ENCODE measurements at places on chromosomes 6 and 20. TPM values are rescaled to one million over a fixed set of nuclear protein-coding genes. Genes with fewer than 3 reads are reported as not detected.

Gene CDK19
- 34.8 TPM for polyA plus RNA-seq

Gene PCK1
- polyA plus RNA-seq: 0.32 TPM

- DNase-seq: no peak
These were observed 383.9 kb downstream of the PLCB1 start for GRCh38 chr20:8515810-8516435.

Gene VPS52
- polyA plus RNA-seq: 86.6 TPM

Gene NRM
- 55.1 TPM for polyA plus RNA-seq

DNA sequence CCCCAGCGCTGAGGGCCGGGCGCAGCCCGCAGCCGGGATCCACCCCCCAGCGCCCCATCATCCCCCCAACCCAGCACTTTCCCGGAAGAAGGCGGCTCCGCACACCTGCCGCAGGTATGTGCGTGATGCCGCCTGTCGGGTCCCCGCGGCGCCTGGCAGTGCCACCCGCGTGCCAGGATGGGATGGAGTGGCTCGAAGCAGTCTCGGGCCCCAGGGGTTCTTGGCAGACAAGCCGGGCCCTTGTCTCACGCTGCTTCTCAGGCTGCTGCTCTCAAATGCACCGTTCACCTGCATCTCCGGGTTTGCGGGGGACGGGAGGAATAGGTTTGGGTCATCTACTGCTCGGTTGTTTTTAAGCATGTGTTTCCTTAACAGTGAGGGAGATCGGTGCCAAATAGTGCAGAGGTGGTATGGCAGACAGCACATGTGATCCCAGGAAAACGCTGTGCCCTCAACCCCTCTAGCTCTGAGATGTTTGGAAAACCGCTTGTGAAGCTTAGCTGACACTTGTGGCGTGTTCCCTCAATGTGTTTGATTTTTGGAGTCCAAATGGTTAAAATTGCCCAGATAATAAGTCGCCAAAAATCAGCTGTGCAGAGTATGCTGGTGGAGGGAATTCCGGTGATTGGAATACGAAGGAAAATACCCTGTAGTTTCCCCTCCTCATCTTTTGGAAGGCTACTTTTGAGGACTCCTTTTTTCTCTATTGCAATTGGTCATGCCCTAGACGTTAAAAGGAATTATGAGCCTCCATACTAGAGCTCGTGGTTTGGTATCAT is 926 bp downstream of the MYLIP start:
- peak; percentile 28 for DNase-seq

Gene WFDC2
- polyA plus RNA-seq: 29.7 TPM

GRCh38 chr20:48277266-48277665 is 492.0 kb upstream of the SULF2 start:
- DNase-seq: no peak

DNA sequence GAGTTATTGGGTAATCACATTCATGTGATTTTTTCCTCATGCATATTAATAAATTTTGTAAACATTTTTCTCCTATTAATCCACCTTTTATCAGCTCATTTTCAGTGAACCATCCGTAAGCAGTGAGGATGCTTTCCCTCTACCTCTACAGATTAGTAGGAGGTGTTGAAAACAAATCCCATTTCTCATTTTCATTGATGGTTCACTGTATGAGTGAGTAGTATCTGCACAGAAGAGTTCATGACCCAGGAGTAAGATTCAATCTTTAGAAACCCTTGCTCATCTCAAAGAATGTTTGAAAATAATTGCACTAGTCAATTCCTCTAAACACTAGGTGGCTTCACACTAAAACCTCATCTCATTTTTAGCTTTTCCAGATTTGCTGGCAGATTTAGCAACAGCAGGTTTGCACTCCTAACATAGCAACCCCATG is 440.0 kb downstream of the HAO1 start:
- no peak for DNase-seq

Gene RIPPLY2
- polyA plus RNA-seq: not detected
